Body of pancreas (tissue), 4 donors: ENCODE measurements at places on chromosomes 7 and 10.

- DNase-seq = no peak
Observed at GRCh38 chr7:82926477-82926876, 236.2 kb downstream of the PCLO start.

- DNase-seq = no peak
Observed at GRCh38 chr7:40889539-40889938, 754.7 kb downstream of the SUGCT start.

DNA sequence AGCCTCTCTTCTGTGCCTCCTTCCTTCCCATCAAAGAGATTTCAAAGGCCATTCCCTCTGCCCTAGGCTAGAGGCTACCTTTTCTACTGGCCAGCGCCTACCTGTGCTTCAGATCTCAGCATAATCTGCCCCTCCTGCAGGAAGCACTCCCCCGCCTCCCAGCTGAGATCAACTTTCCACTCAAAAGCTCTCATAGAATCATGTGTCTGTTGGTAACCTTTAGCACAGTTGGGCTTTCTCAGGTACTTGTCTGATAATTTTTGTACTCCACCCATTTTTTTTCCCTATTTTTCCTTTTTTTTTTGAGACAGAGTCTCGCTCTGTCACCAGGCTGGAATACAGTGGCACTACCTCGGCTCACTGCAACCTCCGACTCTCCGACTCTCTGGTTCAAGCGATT is 231.0 kb upstream of the PRSS58 start:
- DNase-seq = no peak

DNA sequence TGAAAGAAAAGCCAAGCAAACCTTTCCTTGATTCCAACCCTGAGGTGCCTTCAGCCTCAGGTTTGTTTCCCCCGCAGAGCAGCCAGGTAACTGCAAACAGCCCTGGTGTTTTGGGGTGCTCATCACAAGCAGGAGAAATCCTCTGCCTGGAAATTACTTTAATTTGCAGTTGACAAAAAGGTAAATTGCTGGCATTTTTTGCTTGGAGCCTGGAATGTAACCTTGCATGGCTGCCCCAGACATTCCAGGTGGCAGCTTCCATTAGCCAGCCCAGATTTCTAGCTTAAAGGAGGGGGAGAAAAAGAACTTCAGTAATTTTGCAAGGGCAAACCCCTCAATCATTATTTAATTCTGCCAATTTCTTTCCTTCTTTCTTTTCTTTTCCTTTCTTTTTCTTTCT is 194.4 kb downstream of the MYOF start:
- no peak for DNase-seq

- DNase-seq = no peak
Observed at GRCh38 chr7:100122568-100122967, 3.1 kb downstream of the CNPY4 start.
